ENCODE measurements at places on chromosomes 6 and 20.

DNA sequence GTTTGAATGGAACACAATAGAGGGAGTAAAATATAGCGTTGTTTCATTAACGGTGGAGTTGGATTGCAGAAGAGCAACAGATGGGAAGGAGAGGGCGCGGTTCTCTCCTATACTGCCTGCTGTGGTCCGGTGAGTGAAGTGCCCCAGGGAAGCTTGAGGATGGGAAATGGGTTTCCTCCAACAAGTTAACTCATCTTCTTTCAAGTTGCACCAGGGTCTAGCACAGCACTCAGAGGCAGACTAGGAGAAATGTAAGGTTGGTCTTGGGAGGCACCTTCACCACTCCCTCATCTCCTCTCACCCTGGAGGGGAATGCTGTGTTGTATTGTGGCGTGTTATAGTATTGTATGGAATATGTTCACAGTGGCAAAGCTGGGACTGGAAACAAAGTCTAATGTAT is 96.9 kb upstream of the SLC24A3 start:
- DNase-seq = no peak

DNA sequence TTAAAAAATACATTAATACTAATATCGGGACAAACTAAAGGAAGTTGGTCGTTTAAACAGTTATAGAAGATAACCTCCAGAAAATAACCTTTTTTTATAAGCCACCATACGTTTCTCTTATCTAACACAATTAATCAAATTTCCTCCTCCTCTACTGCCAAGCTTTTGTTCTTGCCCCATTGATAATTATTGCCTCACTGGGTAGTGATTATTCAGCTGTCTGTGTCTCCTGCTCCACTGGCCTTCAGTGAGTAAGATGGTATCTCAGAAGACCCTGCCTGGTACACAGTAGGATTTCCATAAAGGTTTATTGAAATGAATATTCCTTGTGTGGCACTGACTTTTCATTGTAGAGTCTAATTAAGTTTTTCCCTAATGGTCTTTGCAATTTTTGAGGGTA is 165.5 kb upstream of the SCGN start:
- no peak for DNase-seq

DNA sequence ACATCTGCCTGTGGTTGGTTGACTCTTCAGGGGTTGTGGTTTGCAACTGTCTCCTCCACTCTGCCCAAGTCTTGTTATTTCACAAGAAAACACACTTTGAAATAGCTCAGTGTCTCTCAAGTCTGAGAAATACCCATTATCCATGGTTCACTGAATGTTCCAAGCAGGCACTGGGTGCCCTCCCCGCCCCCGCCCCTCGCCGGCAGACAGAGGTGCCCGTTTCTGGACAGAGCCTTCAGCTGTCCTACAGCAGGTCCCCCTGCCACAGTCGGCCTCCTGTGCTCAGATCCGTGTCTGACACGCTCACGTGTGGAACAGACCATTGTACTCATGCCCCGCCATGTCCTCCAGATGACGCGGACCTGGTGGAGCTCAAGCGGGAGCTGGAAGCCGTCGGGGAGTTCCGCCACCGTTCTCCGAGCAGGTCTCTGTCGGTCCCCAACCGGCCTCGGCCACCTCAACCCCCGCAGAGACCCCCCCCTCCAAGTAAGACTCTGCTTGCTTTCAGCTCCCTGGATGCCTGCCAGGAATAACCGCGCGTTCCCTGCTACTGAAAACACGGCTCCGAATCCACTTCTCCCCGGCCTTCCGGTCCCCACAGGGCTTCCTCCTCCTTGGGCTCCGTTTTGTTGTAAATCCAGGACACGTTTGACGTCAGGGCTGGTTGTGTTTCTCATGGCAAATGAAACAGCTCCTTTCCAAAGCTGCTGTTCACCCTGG is 81.4 kb downstream of the SERAC1 start:
- peak; percentile 20 for DNase-seq

DNA sequence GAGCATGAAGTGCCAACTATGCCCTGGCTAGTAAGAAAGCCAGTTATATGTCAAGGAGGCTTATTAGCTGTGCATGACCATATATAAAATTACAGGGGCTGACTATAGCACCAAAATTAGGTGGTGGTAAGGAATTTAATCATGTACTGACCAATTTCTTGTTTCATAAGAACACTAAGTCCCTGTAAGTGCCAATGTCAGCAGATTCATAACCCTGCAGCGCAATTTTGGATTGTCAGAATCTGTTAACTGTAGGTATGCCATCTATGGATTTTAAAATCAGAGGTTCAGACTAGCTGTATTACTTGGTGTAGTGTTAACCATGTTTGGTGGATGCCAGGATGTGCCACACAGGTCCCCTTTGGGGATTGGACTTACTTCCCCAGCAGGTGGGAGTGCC is 182.1 kb downstream of the ADAT2 start:
- DNase-seq = no peak

DNA sequence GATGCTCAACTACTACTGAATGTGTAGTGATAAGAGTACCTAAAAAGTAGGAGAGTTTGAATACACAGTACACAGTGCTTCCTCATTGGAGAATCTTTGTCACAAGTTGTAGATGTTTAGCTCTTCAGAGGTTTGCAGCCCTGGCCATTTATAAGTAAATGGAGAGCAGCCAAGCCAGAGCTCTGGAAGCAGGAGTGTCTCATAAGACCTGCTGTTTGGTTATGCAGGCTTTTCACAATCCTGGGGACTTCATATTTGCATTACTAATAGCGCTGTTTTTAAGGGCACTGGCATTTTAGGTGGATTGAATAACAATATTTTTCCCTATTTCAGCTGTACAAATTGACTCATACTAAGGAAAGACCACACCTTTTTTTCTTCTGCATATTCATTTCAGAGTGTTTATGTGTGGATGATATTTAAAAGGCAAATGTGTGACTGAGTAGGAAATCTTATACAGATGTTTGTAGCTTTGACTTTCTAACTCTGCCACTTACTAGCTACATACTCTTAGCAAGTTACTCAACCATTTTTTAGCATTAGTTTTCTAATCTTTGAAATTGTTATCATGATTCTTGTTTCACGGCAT is 730.5 kb upstream of the MAP3K7 start:
- no peak for DNase-seq

- no peak for DNase-seq
Measured at GRCh38 chr6:23927935-23928334, 198.1 kb upstream of the NRSN1 start.

DNA sequence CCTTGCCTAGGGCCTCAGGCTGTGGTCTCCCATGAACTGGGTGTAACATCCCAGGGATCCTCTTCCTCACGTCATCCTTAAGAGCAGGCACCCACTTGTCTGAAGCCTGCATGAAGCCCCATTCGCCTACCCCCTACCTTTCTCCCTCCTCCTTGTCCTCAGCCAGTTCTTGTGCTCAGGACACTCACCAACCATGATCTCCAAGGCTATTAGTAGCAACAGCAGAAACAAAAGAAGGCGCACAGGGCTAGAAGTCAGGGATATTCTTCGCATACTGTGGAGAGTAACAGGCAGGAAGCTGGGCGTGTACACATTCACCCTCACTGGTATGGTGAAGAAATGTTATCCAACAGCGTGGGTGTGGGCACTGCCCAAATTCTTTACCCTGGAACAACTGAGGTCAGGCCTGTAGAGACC is 7.3 kb downstream of the RAET1E start:
- no peak for DNase-seq

GRCh38 chr20:61744691-61745396 is 320.8 kb downstream of the TAF4 start:
- DNase-seq = no peak

GRCh38 chr6:45835721-45836437 is 179.8 kb downstream of the CLIC5 start:
- DNase-seq = no peak

GRCh38 chr6:165621940-165622339 is 41.1 kb downstream of the PDE10A start:
- DNase-seq = no peak

DNA sequence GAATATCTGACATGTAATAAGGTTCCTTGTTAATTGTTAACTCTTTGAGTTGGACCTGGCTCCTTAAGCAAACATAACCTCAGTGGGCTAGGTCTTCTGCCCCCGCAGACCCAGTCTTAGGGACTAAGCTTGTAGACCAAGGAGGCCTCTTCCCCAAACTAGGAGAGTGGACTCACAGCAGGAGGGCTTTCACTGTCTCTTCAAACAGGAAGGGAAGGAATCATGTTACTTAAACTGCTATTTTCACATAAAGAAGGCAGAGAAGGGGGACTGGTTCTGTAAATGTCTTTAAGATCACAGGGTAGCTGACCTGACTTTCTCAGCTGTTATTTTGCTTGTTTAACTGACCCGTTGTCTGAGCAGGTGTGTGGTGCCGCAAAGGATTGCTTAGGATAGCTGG is 34.9 kb upstream of the PRDM1 start:
- DNase-seq = no peak

DNA sequence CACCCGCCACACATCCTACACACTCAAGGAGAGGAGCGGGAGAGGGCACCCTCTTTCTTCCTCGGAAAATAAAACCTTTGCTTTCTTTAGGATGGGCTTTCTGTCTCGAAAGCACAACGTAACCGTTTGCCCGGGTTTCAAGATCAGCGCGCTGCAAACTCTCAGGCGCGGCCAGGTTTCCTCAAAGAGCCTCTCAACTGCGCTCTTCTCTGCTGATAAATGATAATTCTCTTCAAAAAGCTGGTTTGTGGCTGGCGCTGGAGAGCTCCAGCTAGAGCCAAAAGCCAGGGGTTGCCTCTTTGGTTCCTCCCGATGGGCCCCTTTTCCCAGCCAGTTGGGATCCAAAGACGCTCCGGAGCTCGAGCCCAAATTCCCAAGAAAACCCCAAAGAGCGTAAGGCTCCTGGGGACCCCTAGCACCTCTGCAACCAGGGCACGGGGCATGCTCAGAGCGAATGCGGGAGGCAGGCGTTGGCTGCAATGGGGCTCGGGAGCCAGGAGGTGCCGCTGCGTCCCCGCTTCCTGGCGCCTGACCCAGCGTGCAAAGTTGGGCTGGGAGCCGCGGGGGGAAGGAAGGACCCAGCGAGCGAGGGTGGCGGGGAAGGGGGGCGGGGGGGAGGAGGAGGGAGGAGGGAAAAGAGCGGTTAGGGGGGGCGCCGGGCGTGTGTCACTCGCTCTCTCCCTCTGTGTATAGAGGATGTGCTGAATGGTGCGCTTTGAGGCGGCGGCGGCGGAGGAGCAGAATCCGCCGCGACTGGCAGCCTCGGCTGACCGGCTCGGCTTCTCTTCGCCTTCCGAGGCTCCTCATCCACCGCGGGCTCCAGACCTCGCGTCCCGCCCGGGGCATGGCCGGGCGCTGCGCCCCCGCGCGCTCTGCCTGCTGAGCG is at the start of gene PLCB1:
PLCB1 (plus strand) TSS at position 669 of the 886 bp plus-strand sequence. CDS start 386 bp downstream, outside the sequence.
- peak; percentile 65 for DNase-seq

DNA sequence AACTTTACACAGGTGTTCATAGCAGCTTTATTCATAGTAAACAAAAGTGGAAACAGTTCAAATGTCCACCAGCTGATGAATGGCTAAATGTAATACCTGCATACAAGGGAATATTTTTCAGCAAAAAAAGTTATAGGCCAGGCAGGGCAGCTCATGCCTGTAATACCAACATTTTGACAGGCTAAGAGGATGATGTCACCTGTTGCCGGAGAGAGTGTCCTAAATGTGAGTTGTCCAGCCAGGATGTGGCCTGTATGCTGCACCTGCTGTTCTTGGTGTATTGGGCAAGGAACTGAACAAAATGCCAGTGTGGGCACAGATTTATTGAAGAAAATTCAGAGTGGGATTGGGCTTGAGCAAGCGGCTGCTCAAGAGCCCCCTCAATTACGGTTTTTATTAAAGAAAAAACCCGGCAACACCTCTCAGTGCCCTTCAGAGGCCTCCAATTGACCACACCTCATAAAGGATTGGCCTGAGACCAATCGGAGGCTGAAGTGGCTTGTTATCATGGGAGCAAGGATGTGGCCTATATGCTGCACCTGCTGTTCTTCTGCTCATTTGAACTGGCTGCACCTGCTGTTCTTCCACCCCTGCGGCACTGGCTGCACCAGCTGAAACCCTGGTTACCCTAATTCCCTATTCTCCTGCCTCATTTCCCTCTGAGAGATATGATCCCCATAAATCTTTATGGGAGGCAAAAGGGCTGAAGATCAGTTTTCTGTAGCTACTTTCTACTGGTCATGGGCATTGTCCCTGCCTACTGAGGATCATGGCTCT is 164.3 kb upstream of the PROKR2 start:
- no peak for DNase-seq

DNA sequence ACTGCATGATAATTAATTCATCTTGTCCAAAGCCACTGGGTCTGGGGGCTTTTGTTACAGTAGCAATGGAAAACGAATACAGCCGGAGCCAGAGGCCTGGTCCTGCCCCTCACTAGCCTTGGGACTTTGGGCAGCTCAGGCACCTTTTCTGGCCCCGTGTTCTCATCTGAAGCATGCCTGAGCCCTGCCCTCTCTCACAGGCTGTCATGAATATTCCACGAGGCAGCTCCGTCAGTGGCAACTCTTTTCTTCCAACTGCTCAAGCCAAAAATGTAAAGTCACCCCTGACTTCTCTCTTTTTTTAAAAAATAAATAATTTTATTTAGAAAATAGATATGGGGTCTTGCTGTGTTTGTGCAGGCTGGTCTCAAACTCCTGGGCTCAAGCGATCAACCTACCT is 5.3 kb downstream of the BNIP5 start:
- no peak for DNase-seq

- no peak for DNase-seq
Measured at GRCh38 chr20:12201289-12201991, 283.7 kb downstream of the BTBD3 start.

GRCh38 chr20:219290-220115 is 7.6 kb upstream of the DEFB129 start:
- no peak for DNase-seq

GRCh38 chr6:130293800-130294199 is 71.0 kb upstream of the SAMD3 start:
- DNase-seq = no peak

GRCh38 chr6:112038268-112038667 is 15.6 kb upstream of the CCN6 start:
- no peak for DNase-seq

DNA sequence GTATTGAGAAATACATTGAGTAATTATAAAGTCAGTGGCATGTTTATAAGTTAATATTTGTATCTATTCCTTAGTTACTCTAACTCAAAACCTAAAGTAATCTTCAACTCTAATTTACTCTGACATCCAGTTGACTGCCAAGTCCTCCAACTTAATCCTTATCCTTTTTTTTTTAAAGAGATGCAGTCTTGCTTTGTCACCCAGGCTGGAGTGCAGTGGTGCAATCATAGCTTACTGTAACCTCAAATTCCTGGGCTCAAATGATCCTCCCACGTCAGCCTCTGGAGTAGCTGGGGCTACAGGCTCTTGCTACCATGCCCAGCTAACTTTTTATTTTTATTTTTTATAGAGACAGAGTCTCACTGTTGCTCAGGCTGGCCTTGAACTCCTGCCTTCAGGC is 24.4 kb downstream of the PTPN1 start:
- DNase-seq = no peak

GRCh38 chr6:36929607-36930006 is 24.9 kb upstream of the PI16 start:
- DNase-seq = no peak

- no peak for DNase-seq
Measured at GRCh38 chr20:39855799-39856198, 833.2 kb downstream of the MAFB start.

- no peak for DNase-seq
Measured at GRCh38 chr6:37979392-37980221, 160.1 kb downstream of the ZFAND3 start.

- no peak for DNase-seq
Measured at GRCh38 chr20:32278199-32278643, 770 bp downstream of the KIF3B start.
